ENCODE measurements at places on chromosomes 4 and X.

- no peak overlapping the region for H3K4me3 ChIP-seq
- peaks cover 7% of the 10 kb centered on the region for H3K36me3 ChIP-seq
- peak; percentile 82 for ATAC-seq
- peak overlapping the region; percentile 92 for H3K27ac ChIP-seq
- H3K27me3 ChIP-seq: no peaks in the 10 kb centered on the region
- H3K4me1 ChIP-seq: peaks cover 38% of the 10 kb centered on the region
These were observed 135.5 kb downstream of the ARHGAP24 start for GRCh38 chr4:85610450-85610849.

- ATAC-seq: no peak
- no peaks in the 10 kb centered on the region for H3K36me3 ChIP-seq
- H3K4me3 ChIP-seq: no peak overlapping the region
- H3K27ac ChIP-seq: no peak overlapping the region
- no peaks in the 10 kb centered on the region for H3K27me3 ChIP-seq
These were observed 10.4 kb downstream of the MID1IP1 start for GRCh38 chrX:38811515-38812243.

DNA sequence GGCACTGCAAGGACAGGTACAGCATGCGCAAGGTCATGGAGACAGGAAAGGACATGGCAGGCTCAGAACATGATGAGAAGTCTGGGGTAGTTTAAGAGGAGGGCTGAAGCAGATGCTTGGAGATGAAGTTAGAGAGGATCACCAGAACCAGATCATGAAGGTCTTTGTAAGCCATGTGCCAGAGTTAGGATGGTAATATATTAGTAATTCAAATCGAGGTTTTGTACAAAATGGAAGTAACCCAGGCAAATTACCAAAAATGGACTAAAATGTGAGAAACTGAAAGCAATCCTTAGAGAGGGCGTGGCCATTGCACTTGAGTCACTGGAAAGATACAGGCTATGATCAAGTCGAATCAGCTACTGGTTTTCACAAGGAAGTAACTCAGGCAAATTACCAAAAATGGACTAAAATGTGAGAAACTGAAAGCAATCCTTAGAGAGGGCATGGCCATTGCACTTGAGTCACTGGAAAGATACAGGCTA is 13.5 kb downstream of the RXFP1 start:
- no peak overlapping the region for H3K27ac ChIP-seq
- H3K4me3 ChIP-seq: no peak overlapping the region
- H3K36me3 ChIP-seq: no peaks in the 10 kb centered on the region

GRCh38 chrX:72054779-72055489 is 76.8 kb downstream of the RTL5 start:
- H3K36me3 ChIP-seq: no peaks in the 10 kb centered on the region
- no peaks in the 10 kb centered on the region for H3K4me1 ChIP-seq
- no peak for ATAC-seq

DNA sequence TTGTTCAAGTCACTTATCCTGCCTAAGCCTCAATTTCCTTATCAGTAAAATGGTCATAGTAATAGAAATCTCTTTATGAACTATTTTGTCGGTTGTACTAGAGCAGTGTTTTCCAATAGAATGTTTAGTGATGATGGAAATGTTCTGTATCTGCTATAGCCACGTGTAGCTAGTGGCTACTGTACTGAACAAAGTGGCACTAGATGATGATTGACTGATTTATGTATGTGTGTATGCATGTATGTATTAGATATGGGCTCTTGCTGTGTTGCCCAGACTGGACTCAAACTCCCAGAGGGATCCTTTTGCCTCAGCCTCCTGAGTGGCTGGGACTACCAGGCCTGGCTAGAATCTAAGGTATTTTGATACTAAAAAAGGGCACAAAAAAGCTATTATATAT is 24.7 kb upstream of the SLC9B1 start:
- H3K4me3 ChIP-seq: no peak overlapping the region
- H3K27me3 ChIP-seq: no peaks in the 10 kb centered on the region
- peaks cover 13% of the 10 kb centered on the region for H3K4me1 ChIP-seq
- peaks cover 38% of the 10 kb centered on the region for H3K36me3 ChIP-seq
- H3K27ac ChIP-seq: no peak overlapping the region

DNA sequence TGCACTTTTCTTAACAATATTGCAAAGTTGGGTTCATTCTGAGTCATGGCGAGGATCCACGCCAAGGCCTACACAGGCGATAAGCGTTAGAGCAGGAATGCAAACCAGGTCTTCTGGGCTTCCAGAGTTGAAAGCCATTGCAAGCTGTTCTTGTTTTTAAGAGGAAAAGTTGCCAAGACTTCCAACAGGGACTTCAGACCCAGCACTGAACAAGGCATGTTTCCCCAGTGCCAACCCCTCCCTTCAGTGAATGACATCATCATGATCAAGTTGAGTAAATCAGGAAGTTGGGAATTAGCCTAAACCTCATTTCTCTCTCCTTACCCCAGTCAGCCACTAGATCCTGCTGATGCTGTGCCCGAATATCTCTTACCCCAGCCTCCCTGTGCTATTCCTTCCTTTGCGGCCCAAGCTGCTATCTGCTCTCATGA is 355.1 kb downstream of the HS3ST1 start:
- ATAC-seq: no peak
- H3K36me3 ChIP-seq: no peaks in the 10 kb centered on the region
- no peak overlapping the region for H3K27ac ChIP-seq

- H3K36me3 ChIP-seq: no peaks in the 10 kb centered on the region
- peaks cover 8% of the 10 kb centered on the region for H3K27me3 ChIP-seq
- H3K4me1 ChIP-seq: no peaks in the 10 kb centered on the region
- no peak overlapping the region for H3K4me3 ChIP-seq
These were observed 147.5 kb upstream of the ANK2 start for GRCh38 chr4:112901962-112902411.

DNA sequence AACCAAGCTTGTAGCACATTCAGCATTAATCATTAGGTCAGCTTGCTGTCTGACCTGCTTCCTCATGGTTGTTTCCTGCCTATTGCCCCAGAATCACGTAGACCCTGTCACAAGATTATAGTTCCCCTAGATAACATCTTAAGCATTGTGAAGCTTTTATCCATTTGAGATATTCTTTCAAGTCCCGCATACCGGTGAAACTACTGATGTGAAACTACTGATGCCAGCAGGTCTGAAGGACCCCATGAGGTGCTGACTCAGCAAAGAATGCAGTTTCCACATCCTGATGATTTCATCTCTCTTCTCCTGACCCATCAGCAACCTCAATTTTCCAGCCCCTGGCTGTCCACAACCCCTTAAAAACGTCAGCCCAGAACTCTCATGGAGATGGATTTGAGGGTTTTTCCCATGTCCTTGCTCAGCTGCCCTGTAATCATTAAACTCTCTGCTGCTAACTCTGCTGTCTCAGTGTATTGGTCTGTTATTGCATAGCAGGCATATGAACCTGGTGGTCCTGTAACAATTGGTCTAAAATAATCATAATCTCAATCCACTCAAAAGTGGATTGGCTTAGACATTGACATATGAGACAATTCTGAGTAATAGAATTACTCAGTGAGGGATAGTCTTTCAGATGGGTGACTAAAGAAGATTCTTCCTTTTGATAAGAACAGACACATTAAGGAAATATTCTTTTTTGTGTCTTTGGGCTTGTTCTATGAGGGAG is 26.3 kb upstream of the UBA6 start:
- no peak overlapping the region for H3K27ac ChIP-seq
- no peaks in the 10 kb centered on the region for H3K4me1 ChIP-seq
- H3K27me3 ChIP-seq: no peaks in the 10 kb centered on the region
- no peak overlapping the region for H3K4me3 ChIP-seq

DNA sequence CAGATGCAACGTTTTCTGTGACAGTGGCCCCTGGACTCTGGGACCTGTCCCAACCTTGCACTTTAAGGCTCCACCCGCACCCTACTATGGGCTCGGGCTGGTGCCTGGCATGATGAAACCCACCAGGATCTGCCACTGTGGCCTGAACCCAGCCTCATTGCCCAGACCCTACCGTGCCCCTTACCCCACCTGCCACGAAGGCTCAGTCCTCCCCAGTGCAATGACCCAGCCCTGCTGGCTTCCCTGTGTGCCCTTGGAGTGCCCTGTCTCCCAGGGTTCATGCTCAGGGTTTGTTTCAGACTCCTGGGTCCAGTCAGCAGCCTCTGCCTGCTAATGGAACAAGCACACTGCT is 3.1 kb downstream of the UVSSA start:
- H3K27ac ChIP-seq: no peak overlapping the region
- no peaks in the 10 kb centered on the region for H3K27me3 ChIP-seq
- H3K4me1 ChIP-seq: peaks cover 36% of the 10 kb centered on the region
- ATAC-seq: no peak
- H3K36me3 ChIP-seq: peaks cover 14% of the 10 kb centered on the region

- H3K4me3 ChIP-seq: no peak overlapping the region
- no peak for ATAC-seq
- H3K4me1 ChIP-seq: peaks cover 11% of the 10 kb centered on the region
These were observed 78.7 kb upstream of the PDE5A start for GRCh38 chr4:119707336-119707735.

- no peak overlapping the region for H3K27ac ChIP-seq
- no peak overlapping the region for H3K4me3 ChIP-seq
- no peak for ATAC-seq
These were observed 1019.9 kb downstream of the CCSER1 start for GRCh38 chr4:91147067-91147466.

Data from stimulated activated memory B cell treated with anti-CD40 and anti-IgM and Interleukin-4, amounts not matched to agents 10 μg/mL and 1 μg/mL and 100 μg/mL, for 72 hours (primary cell).